Naive B cell (primary cell): ENCODE measurements at places on chromosomes 6 and 20.

DNA sequence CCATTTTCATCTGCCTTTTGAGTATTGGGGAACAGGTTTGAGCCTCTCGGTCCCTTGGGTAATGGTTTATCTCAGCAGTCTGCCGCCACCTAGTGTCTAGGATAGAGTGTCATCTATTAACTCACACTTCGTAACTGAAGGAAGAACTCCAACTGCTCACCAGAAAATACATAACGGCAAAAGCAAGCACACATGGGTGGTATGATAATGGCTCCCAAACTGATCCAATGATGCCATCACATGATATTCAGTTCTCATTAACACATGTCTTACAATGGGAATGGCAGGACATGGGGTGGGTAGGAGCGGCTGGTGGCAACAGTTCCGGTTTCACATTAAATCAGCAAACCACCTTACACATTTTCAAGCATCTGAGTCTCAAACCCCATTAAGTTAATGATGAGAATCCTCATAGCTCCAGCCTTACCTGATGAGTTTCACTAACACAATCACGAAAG, 110.7 kb upstream of the PHACTR1 start:
- peaks cover 4% of the 10 kb centered on the region for H3K4me1 ChIP-seq
- H3K36me3 ChIP-seq: no peaks in the 10 kb centered on the region
- DNase-seq: peak; percentile 42
- no peak overlapping the region for H3K27ac ChIP-seq
- no peak overlapping the region for H3K4me3 ChIP-seq

- H3K27me3 ChIP-seq: peaks cover 60% of the 10 kb centered on the region
- H3K27ac ChIP-seq: no peak overlapping the region
- DNase-seq: no peak
- no peaks in the 10 kb centered on the region for H3K4me1 ChIP-seq
Measured at GRCh38 chr6:96907498-96907897, 9.8 kb upstream of the NDUFAF4 start.

- H3K4me3 ChIP-seq: no peak overlapping the region
- DNase-seq: no peak
- no peak overlapping the region for H3K27ac ChIP-seq
- no peaks in the 10 kb centered on the region for H3K4me1 ChIP-seq
- H3K27me3 ChIP-seq: no peaks in the 10 kb centered on the region
Measured at GRCh38 chr20:61933951-61934715, 131.5 kb downstream of the TAF4 start.

DNA sequence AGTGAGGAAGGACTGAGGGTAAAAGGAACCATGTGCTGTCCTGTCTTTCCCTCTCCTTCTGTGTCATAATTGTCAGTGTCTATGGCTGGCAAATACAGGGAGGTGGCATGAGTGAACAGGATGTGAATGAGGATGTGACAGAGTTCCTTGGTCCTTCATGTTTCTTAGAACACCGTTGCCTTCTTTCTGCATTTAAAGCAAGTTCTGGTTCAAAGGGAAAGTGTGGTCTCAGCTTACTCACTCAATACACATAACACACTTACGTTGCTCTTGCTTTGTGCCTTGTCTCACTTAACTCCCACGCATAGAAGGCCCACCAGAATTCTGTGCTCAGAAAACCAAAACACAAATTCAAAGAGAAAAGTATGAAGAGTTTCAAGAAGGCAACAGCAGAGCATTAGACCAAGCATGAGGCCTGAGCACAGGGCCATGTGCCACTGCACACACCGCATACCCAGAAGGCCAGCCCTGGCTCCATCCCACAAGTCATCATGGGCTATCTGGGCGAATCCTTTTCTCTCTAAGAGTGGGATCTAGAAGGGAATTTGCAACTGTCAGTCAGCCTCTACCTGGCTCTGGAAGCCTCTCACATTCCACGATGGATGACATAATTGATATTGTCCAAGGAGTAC, 38.9 kb upstream of the SAYSD1 start:
- peaks cover 63% of the 10 kb centered on the region for H3K27me3 ChIP-seq
- H3K4me1 ChIP-seq: no peaks in the 10 kb centered on the region
- DNase-seq: no peak
- H3K27ac ChIP-seq: no peak overlapping the region

DNA sequence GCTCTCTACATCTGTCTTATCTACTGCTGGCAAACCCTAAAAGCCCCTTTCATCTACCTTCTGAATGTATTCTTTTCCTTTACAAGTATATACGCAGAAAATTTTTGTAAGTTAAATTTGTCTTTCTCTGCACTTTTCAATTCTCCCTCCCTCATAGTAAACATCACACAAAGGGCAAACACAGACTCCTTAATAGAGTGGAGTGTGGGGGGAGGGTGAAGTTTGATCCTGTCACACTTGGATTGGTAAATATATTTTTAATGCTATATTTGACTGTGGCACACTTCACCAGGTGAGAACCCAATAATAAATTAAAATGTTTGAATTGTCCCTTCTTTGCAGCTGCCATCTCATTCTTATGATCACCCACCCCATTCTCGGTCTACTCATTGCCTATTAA, 33.2 kb upstream of the PAQR8 start:
- no peak for DNase-seq
- H3K4me3 ChIP-seq: no peak overlapping the region
- H3K27ac ChIP-seq: no peak overlapping the region
- H3K27me3 ChIP-seq: no peaks in the 10 kb centered on the region

DNA sequence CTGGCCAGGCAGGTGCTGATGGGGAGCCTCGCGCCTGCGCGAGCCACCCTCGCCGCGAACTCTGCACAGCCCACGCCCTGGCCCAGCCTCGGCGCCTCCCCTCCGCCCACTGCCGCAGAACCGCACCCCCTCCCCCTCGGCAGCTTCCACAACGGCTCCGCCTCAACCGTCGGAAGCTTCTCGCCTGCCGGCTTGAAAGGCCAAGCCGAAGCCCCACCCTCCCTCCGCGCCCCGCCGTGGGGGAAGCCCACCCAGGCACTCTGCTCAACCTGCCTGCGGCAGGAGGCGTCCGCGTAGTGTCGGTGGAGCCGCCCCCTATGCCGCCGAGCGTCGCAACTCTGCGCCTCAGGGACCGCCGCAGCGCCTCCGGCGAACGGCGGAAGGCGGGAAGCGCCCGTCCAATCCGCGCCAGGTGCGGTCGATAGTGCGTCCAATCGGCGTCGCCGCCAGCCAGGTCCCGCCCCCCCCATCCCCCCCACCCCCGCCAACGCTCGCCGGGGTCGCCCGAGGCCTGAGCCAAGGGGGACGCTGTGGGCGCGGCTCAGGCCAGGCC, at the start of gene SYCP2:
Gene SYCP2 (minus strand): TSS at position 342 of the 553 bp plus-strand sequence. CDS start 11,224 bp downstream, outside the sequence.
- DNase-seq: peak; percentile 53
- no peaks in the 10 kb centered on the region for H3K27me3 ChIP-seq
- H3K4me3 ChIP-seq: peak within 1 kb of the TSS; percentile 93
- H3K4me1 ChIP-seq: peaks cover 8% of the 10 kb centered on the region

DNA sequence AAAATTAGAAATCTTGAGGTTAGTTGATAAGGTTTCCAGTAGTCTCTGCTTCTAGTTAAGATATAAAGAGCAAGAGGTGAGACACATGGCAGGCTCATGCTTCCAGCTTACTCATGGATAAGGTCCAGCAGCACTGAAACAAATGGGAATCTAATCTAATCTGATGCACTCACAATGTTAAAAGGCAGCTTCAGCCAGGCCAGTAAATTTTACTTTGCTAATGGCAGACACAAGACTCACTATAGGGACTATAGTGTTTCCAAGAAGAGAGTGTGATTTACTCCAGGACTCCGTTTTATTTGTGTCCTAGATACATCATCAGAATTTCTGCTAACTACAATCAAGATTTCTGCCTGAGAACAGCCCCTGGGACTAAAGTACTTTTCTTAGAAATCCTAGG, 324.8 kb downstream of the SMOC2 start:
- no peaks in the 10 kb centered on the region for H3K36me3 ChIP-seq
- no peak overlapping the region for H3K27ac ChIP-seq
- H3K4me1 ChIP-seq: no peaks in the 10 kb centered on the region

DNA sequence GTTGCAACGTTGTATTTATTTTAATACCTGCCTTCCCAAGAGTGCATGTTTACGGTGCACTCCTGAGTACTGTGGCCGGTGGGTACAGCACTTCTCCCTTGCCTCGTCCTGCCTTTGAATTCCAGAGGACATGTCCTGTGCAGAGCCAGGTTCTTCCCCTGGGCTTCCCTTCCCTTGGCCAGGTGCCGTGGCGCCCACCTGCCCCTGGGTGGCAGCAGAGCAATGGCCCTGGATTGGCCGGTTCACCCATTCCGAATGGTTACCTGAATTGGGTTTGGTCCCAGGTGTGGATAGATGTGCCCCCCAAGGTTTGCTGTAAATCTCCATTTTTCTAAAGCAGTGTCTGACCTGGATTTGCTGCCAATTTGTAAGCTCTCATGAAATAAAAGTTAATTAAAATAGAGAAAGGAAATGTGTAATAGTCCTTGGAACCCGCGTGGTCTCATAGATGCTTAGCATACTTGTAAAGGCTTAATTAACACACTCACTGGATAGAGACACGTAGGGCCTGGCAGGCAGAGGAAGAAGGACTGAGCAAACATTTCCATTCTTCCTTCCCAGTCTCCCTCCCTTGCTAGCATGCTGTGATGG, 40.6 kb downstream of the DTD1 start:
- no peak for DNase-seq
- no peaks in the 10 kb centered on the region for H3K27me3 ChIP-seq
- H3K4me3 ChIP-seq: no peak overlapping the region
- no peak overlapping the region for H3K27ac ChIP-seq
- peaks cover 1% of the 10 kb centered on the region for H3K36me3 ChIP-seq

DNA sequence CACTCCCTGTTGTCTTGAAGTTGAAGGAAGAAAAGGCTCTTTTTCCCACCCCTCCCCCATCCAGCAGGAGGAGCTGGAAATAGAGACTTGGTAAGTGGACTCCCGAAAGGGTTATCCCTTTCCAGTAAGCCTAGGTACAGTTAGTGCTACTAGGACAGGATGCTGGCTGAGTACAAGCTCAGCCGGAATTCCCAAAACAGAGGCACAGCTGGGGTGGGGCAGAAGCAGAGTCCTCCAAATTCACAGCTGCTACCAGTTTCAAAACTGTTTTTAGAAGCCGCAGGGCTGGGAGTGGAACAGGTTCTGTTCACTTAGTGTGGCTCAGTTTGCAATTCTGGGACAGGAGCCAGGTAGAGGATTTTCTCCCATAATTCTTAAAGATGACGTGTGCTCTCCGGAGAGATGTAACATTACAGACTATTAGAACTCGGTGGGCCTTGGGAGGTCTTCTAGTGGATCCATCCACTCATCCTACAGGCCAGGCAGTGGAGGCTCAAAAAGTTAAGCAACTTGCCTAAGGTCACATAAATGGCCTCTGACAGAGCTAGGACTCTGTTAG, 19.0 kb upstream of the UTRN start:
- H3K36me3 ChIP-seq: no peaks in the 10 kb centered on the region
- DNase-seq: no peak
- H3K27ac ChIP-seq: no peak overlapping the region
- H3K4me3 ChIP-seq: no peak overlapping the region
- peaks cover 20% of the 10 kb centered on the region for H3K4me1 ChIP-seq
- H3K27me3 ChIP-seq: no peaks in the 10 kb centered on the region

DNA sequence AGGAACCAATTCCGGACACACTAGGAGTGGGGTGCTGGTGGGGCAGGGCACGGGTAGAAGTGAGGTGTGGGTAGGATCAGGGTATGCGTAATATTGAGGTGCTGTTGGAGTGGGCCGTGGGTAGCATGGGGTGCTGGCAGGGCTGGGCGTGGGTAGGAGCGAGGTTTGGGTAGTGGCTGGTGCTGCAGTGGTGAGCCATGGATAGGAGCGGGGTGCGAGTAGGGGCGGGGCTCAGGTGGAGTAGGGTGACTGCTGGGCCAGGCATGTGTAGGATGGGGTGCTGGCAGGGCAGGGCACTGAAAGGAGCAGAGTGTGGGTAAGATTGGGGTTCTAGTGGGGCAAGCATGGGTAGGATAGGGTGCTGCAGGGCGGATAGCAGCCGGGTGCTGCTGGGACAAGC, 114.2 kb upstream of the DUSP22 start:
- peaks cover 4% of the 10 kb centered on the region for H3K36me3 ChIP-seq
- H3K27me3 ChIP-seq: no peaks in the 10 kb centered on the region
- no peak overlapping the region for H3K27ac ChIP-seq
- no peak overlapping the region for H3K4me3 ChIP-seq

- no peaks in the 10 kb centered on the region for H3K27me3 ChIP-seq
- H3K4me1 ChIP-seq: peaks cover 73% of the 10 kb centered on the region
- no peak overlapping the region for H3K4me3 ChIP-seq
- peak overlapping the region; percentile 30 for H3K27ac ChIP-seq
- no peak for DNase-seq
- no peaks in the 10 kb centered on the region for H3K36me3 ChIP-seq
Measured at GRCh38 chr6:31502586-31502985, 4.6 kb downstream of the MICB start.

- no peaks in the 10 kb centered on the region for H3K36me3 ChIP-seq
- DNase-seq: no peak
- peaks cover 7% of the 10 kb centered on the region for H3K4me1 ChIP-seq
- no peak overlapping the region for H3K4me3 ChIP-seq
Measured at GRCh38 chr6:130713144-130713543, 114.1 kb upstream of the SMLR1 start.

- no peaks in the 10 kb centered on the region for H3K36me3 ChIP-seq
- no peaks in the 10 kb centered on the region for H3K27me3 ChIP-seq
- H3K4me1 ChIP-seq: no peaks in the 10 kb centered on the region
- no peak overlapping the region for H3K4me3 ChIP-seq
Measured at GRCh38 chr20:61701401-61701800, 364.3 kb downstream of the TAF4 start.

DNA sequence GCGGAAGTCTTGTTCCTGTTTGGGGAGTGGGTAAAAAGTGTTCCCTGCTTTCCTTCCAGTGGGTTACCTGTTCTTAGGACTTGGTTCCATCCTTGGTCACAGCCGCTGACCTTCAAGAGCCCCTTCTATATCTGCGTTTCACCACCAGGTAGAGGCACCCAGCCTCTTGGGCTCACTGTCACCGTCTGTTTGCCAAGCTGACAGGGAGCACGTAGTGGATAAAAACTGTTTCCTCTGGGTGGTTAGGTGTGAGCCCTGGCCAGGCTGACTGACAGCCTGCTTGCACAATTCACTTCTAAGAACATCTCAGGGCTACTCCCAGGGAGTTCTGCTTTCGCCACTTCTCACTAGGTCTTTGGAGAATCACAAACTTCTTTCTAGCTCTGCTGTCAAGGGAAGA, 1.8 kb upstream of the JPH2 start:
- H3K4me1 ChIP-seq: peaks cover 28% of the 10 kb centered on the region
- H3K27ac ChIP-seq: no peak overlapping the region
- DNase-seq: no peak
- H3K4me3 ChIP-seq: no peak overlapping the region
- no peaks in the 10 kb centered on the region for H3K36me3 ChIP-seq
- peaks cover 40% of the 10 kb centered on the region for H3K27me3 ChIP-seq

DNA sequence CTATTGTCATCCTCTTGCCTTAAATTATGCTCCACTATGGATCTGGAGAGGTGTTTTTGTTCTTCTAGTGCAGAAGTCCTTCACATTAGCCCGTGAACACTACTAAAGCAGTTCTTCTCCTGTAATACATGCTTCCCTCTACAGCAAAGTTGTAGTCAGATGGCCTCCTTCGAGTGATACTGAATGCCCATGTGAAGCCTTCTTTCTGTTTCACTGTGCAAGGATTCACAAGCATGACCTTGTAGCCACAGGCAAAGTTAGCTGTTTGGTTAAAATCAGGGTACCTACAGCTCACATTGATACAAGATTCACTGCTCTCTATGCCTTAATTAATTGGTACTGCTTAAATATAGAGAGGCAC, 47.6 kb downstream of the ARHGAP18 start:
- H3K27me3 ChIP-seq: no peaks in the 10 kb centered on the region
- H3K4me1 ChIP-seq: peaks cover 7% of the 10 kb centered on the region
- H3K36me3 ChIP-seq: no peaks in the 10 kb centered on the region
- DNase-seq: no peak
- H3K27ac ChIP-seq: no peak overlapping the region
- no peak overlapping the region for H3K4me3 ChIP-seq
